ENCODE measurements at places on chromosomes 4 and X.

DNA sequence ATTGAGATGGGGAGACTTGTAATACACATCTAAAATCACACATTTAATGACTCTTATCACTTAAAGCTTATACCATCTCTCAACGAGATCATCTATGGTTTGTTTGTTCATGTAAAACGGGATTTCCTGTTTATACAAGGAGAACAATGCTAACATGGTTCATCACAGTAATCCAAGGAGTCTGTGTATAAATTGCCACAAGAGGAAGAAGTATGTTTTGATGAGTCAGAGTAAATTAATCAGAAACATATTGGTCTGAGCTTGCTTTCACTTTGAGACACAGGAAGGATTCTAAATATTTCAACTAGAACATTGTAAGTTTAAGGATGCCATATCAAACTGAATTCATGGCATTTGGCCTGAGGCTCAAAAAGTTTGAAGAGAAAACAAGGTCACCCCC, 594.1 kb downstream of the GLUD2 start:
- DNase-seq: no peak

GRCh38 chr4:183335369-183335940, 13.2 kb upstream of the CLDN24 start:
- DNase-seq: no peak

GRCh38 chr4:114161809-114162208, 182.4 kb upstream of the ARSJ start:
- DNase-seq: no peak

DNA sequence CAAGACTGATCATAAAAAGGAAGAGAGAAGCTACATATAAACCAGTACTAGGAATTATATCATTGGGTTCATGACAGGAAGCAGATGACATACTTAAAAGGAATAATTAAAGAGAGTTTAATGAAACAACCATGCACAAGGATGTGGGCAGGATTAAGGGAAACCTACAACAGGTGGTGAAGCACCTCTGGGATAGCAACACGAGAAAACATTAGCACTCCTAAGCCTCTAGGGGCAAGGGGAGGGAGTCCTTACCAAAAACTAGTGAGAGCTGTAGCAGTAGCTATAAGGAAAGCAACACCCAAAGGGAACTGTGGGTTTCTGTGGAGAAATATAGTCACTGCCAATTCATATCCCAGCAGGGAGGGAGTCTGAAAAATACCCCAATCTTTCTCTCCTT, 7.2 kb upstream of the THOC2 start:
- no peak for DNase-seq

DNA sequence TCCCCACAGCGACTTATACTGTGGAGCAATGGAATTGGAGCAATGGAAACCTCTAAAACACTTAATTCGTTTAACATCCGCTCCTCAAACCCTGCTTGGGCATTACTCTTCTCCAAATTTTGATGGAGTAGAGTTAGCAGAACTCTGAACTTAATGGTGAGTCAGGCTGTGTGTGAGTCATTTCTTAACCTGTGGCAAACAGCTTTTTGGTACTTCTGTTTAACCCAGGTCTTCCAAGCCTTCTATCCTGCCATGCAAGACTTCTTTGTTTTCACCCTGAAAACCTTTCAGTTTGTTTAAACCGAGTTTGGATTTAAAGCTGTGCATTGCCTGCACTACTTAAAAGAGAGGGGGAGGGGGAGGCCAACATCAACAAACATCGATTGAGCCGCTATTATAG, 3.6 kb upstream of the AMOT start:
- no peak for DNase-seq

GRCh38 chrX:111869639-111870034, 6.3 kb upstream of the TRPC5OS start:
- DNase-seq: no peak

- no peak for DNase-seq
These were observed 109.9 kb downstream of the AFF2 start for GRCh38 chrX:148610328-148610698.

- DNase-seq: no peak
These were observed 1.2 kb upstream of the TMSB4X start for GRCh38 chrX:12973561-12974304.

DNA sequence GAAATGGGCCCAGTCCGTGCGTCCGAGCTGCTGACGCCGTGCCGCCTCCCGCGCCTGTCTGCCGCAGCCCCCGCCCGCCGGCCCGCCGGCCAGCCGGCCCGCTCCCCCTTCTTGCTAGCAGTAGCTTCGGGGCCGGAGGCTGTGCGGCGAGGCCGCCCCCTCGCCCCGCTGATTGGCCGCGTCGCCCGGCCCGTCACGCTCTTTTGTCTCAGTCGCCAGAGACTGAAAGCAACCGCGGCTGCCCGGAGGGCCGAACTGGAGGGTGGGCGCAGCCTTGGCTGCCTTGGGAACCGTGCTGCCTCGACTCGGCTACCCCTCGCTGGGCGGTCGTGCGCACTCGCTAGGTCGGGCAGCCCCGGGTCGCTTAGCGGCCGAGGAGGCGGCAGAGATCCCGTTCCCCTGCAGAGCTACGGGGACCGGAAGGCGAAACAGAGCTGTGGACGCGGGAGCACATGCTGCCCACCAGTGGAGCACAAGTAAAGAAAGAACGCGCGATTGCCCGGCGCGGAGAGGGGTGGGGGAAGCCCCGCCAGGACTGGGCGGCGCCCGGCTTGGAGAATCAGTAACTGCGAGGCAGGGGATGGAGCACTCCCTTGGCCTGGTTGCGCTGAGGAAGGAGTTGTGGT, at the start of gene ZCCHC18:
Gene ZCCHC18, plus strand, starts transcription at position 198 of the 626 bp plus-strand sequence. CDS start 1,589 bp downstream, outside the sequence.
- DNase-seq: peak; percentile 26

DNA sequence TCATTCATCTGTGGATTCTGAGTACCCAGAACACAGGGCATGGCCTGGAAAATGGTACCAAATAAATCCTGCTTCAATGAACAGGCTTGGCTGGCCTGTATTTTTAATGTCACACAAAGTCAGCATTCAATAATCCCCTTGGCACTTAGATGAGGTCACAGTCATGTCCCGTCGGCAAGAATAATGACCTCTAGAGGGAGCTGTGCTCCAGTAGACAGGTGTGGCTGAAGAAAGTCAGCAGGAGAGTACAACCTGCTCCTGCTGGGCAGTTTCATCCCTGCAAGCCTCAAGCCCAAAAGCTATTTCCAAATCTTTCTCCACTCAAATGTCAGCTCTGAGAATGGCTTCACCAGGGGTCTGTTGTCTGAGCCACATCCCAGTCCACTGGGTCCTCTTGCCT, 404.0 kb upstream of the F9 start:
- no peak for DNase-seq

GRCh38 chr4:184587221-184587620, 62.0 kb downstream of the CASP3 start:
- no peak for DNase-seq

DNA sequence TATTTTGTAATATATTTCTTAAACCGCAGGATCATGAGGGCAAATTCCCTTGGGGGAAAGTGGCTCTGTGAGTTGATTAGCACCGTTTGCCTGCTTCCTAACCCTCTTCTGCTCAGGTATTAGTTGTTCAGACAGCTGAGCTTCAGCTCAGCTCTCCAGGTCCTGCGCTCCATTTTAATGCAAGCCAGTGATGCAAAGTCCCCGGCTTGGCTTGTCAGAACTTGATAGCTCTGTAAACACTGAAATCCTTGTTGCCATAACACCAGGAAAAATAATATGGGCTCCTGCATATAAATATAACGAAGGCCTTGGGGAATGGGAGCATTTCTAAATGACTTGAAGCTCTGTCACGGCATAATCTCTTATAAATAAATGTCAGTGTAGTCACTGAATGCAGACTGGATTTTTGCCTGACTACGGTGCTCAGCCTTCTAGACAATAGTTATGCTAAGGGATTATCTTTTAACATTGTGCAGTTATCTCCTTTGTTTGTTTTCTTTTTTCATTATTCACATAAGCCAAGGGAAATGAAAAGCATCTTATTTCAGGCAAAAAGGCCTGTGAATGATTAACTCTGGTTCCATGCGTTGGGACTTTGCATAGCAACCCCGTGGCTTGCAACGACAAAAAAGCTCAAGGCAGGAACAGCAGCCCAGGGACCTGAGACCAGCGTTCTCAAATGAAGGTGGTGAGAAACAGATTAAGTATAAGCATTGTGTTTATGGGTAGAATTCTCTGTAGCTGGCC, 253.2 kb downstream of the SPRY1 start:
- DNase-seq: peak; percentile 88

DNA sequence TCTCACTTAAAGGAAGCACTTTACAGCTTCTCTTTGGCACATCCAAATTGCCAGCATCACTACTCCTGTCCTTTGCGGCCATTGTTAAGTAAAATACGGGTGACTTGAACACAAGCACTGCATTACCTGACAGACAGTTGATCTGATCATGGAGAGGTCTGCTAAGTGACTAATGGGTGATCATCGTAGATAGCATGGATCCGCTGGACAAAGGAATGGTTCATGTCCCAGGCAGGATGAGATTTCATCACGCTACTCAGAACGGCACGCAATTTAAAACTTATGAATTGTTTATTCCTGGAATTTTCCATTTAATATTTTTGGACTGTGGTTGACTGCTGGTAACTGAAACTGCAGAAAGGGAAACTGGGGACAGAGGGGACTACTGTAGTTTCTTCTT, 94.1 kb downstream of the NEUROG2 start:
- DNase-seq: no peak

GRCh38 chr4:186684889-186685309, 38.8 kb downstream of the FAT1 start:
- DNase-seq: no peak

- no peak for DNase-seq
These were observed 3.8 kb downstream of the MBTPS2 start for GRCh38 chrX:21843179-21843578.
